ENCODE measurements at places on chromosomes 1 and 21.

DNA sequence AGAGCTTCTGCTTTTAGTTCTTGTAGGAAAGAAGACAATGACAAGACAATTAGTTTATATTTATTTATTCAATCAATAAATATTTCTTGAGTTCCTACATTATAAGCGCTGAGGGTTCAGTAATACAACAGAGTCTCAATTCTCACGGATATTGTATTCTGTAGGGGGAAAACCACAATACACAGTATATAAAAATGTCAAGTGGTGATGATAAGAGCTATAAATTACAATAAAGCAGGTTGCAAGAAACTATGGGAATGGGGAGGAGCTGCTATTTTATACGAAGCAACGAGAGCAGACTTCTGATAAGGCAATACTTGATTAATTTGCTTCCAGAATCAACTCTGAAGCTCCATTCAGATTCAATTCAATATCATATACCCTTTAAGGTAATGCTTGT is 10.6 kb upstream of the XCL1 start:
- no peak for DNase-seq

DNA sequence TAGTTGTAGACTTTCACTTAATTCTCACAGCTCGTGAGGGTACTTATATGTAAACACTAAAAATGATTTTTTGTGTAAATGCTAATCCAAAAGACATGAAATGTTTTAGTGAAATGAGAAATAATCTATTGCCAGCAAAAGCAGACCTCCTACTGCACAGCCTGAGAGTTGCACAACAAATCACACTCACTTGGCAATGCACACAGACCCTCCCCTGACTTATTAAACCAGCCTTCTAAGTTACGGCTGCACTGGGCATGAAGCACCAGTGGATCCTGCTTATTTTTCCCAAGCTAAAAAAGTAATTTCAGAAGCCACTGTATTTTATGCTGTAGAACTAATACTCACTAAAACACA is 10.3 kb downstream of the ERRFI1 start:
- DNase-seq = no peak

DNA sequence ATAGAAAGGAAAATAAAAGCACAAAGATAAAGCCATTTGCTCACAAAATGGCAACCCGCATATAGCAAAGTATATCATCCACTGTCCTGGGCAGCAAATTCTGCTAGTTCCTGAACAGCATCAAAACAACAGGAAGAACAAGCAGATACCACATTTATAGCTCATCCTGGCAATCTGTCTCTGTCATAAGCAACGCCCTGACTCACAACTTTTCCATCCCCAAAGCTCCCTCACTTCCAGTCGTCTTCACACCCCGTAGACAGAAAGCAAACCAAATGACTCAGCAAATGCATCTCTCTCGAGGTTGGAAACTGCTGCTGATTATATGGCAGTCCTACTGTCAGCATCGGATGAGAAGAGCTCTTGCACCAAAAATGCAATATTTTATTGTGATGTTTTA is 65.8 kb downstream of the AK5 start:
- no peak for DNase-seq

- no peak for DNase-seq
Observed at GRCh38 chr1:56436912-56437417, 142.4 kb downstream of the PLPP3 start.

DNA sequence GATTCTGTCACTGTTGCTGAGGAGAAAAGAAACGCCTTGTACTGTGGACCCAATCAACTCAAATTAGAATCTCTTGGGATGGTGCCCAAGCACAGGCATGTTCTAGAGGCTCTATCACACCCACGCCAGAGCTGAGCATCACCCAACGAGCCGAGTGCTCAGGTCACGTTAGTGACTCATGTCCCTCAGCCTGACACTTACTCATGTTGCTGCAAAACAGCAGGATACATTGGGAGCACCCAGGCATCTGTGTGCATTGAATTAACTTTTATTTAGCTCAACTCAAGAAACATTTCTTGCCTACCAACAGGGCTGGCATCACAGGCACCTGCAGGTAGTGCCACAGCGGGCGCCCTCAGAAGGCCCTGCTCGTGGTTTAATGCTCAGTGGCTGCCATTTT is 149.8 kb downstream of the ETS2 start:
- no peak for DNase-seq
